CD4-positive, alpha-beta T cell treated with Interleukin-6 for 4 hours (primary cell): ENCODE measurements at places on chromosomes 2 and 18.

GRCh38 chr2:65458999-65459398 lies 26.6 kb upstream of the SPRED2 start:
- no peak for DNase-seq

DNA sequence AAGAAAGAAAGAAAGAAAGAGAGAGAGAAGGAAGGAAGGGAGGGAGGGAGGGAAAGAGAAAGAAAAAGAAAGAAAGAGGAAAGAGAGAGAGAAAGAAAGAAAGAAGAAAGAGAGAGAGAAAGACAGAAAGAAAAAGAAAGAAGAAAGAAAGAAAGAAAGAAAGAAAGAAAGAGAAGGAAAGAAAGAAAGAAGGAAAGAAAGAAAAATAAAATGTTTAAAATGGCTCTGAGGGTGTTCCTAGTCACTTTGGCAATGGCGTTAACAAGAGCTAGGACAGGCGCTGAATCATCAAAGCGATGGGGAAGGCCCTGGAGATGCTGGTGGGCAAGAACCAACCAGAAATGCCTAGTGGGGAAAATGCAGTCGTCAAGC lies 77.8 kb upstream of the GPC1 start:
- no peak for DNase-seq

DNA sequence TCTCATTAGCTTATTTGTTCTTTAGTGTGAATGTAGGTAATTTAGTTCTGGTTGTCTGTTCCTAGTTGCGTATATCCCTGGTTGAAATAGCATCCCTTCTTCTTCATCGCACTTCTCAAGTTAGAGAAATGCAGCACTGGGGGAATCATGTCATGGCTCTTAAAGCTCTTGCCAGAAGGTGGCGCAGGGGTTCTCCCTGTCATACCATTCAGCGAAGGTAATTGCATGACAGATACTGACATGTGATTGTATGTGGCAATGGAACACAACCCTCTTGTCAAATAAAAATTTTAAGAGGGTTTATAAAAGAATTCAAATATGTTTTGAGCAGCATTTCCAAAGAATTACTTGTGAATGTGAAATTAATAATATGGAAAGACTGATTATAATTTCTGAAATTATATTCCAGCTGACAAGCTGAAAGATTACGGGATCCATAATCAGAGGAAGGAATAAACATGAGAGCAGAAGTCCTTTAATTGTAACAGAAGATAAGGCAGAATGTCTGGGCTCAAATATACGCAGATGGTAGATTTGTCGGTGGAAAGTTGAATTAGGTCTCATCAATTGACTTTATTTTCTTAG lies 411.7 kb downstream of the DSEL start:
- peak; percentile 30 for DNase-seq

- DNase-seq: no peak
Measured at GRCh38 chr2:32925283-32925815, 21.4 kb upstream of the LTBP1 start.

DNA sequence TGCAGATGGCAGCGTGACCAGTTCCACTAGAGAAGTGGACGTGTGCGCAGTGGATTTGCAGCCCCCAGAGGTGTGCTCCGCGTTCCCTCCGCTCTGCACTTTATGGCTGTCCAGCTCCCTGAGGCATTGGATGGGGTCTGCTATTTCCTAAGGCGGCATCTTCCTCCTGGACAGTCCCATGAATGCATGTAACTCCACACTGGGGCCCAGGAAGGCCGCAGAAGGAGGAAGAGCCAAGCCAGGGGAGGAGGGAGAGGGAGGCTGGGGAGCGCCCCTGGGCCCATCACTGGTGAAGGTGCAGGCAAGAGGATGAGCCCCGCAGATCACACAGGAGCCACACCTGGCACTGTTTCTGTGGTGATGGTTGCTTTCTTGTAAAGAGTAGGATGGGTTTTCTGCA lies 99.1 kb downstream of the PTGR3 start:
- no peak for DNase-seq

- no peak for DNase-seq
Measured at GRCh38 chr2:160457588-160457987, 36.0 kb downstream of the RBMS1 start.

DNA sequence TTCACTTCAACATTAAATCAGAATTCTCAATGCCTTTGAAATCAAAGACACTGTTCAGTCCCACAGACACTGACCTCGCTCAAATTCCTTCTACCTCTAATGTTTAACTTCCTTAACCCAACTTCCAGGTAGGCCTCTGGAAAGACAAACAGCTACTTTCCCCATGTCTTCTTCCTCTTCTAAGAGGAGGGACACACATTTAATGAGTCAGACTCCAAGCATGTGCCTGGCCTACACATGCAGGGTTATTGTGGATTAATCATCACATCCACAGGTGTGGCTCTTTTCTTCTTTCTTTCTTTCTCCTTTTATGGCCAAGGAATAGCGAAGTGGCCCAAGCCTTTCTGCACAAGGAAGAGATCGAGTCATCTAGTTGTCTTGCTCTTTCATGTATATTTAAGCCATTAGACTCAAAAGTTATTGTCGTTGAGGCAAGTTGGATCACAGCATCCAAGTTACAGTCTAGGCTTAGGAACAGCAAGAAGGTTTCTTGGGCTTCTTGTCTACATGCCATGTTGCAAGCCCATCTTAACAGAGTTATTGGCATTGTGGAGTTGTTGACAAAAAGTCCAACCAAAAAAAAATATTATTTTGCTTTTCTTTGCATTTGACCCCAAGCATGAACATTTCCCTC lies 387.8 kb downstream of the IRS1 start:
- no peak for DNase-seq

DNA sequence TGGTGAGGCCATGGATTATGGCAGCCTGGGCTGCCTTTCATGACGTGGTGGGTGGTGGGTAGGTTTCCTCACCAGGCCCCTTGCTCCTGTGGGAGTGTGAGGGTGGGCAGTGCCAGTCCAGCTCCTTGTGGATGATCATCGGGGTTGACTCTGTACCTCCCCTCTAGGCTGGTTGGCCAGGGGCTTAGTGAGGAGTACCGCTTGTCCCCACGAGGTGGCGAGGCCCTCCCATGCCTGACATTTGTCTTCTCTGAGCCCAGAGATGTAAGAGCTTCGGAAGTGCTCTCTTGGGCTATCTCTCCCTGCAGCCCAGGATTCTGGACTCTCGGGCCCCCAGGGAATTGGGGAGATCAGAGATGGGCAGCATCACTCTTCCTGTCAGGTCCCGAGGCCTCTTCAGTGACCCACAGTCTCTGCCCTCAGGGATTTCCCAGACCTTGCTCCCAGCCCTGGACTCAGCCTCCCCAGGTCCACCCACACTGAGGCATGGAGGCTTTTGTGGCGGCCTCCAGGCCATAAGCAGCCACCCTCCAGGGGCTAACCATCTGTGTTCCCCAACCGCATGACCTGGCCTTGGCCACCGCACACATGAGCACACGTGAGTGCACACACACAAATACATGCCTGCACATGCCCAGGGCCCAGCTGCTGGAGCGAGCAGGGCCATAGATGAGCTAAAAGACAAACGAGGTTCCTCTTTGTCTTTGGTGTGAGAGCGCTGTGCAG lies 6.5 kb downstream of the SPR start:
- DNase-seq: peak; percentile 20

GRCh38 chr18:78902795-78903435 lies 76.7 kb upstream of the SALL3 start:
- DNase-seq: no peak
